Testis (tissue), 5 donors: ENCODE measurements at places on chromosomes 1 and 21. TPM values are rescaled to one million over a fixed set of nuclear protein-coding genes. Genes with fewer than 3 reads are reported as not detected.
A peak's percentile ranks its signal among the peaks of the same experiment; 100 is the strongest.

NOS1AP gene
- polyA plus RNA-seq: 2.1 TPM

- no peaks in the 10 kb centered on the region for H3K4me1 ChIP-seq
- no peak overlapping the region for H3K4me3 ChIP-seq
- DNase-seq: no peak
- no peaks in the 10 kb centered on the region for H3K27me3 ChIP-seq
Observed at GRCh38 chr1:29453502-29454240, 217.3 kb downstream of the PTPRU start.

GRCh38 chr1:20496241-20496661 lies 10.2 kb upstream of the CAMK2N1 start:
- no peak overlapping the region for H3K4me3 ChIP-seq
- peaks cover 11% of the 10 kb centered on the region for H3K4me1 ChIP-seq
- H3K27me3 ChIP-seq: no peaks in the 10 kb centered on the region
- H3K36me3 ChIP-seq: no peaks in the 10 kb centered on the region

DNA sequence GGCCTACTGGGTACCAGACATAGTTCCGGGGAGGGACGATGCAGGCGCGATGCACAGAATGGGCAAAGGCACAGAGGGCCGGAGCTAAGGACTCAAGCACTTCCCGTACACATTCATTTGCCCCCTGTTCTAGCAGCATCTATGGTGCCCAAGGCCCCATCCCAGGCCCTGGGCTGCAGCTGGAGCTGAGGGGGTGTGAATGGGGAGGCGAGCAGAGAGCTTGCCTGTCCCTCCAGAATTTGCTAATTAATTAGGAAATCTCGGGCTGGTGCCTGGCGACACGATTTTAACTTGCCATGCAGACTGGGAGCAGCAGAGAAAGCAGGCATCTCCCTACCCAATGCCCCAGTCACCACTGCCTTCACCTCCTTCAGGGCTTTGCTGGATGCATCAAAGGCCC lies 35.9 kb downstream of the EPHA2 start:
- no peaks in the 10 kb centered on the region for H3K36me3 ChIP-seq
- no peaks in the 10 kb centered on the region for H3K4me1 ChIP-seq
- H3K4me3 ChIP-seq: no peak overlapping the region
- DNase-seq: no peak
- no peak overlapping the region for H3K27ac ChIP-seq
- H3K27me3 ChIP-seq: no peaks in the 10 kb centered on the region

GRCh38 chr1:47875831-47876586 lies 121.2 kb downstream of the TRABD2B start:
- no peak overlapping the region for H3K4me3 ChIP-seq
- no peaks in the 10 kb centered on the region for H3K27me3 ChIP-seq
- H3K4me1 ChIP-seq: peaks cover 13% of the 10 kb centered on the region
- no peak for DNase-seq

DNA sequence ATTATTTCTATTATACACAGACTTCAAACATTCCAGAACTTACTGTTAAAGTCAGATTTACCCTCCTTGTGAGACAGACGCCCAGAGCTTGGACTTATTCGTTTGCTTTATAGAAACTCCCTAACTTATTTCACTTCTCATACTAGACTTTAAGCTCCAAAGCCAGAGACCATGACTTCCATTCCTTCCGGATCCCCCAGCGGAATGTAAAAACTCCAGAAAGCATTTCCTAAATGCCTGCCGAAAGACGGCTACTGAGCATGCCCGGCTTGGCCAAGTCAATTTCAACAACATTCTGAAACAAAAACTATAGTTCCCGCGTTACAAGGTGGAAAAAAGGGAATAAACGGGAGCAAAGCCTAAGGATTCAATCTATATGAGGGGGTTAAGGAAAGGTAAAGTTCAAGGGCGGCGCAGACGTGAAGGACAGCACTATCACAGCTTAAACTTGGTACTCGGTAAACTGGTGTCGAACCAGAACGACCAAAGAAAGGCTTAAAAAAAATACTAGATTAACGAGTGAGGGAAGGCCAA lies 1.1 kb downstream of the USP48 start:
- H3K4me3 ChIP-seq: peak overlapping the region; percentile 100
- H3K27ac ChIP-seq: peak overlapping the region; percentile 100
- peaks cover 10% of the 10 kb centered on the region for H3K4me1 ChIP-seq
- no peaks in the 10 kb centered on the region for H3K36me3 ChIP-seq
- no peaks in the 10 kb centered on the region for H3K27me3 ChIP-seq

OVAAL gene
- polyA plus RNA-seq: not detected

DNA sequence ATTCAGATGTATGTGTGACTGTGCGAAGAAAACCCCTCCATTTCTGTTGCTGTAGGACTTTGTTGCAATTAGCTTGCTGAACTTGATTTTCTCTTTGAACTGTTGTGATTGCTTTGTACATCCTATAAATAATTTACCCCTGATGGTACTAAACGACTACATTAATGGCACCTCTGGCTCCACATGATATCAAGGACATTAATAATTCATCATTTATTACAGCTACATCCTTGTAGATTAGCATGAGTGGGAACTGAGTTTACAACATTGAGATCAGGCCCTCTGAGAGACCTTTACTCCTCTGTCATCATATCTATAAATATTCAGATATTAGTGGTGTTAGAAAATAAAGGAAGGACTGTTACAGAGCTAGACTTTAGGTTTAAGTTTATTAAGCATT lies 13.5 kb downstream of the LRIG2 start:
- H3K4me1 ChIP-seq: peaks cover 10% of the 10 kb centered on the region
- no peaks in the 10 kb centered on the region for H3K36me3 ChIP-seq
- H3K4me3 ChIP-seq: no peak overlapping the region
- no peak for DNase-seq
- no peak overlapping the region for H3K27ac ChIP-seq

RNF2 gene
- polyA plus RNA-seq: 38.6 TPM

DNA sequence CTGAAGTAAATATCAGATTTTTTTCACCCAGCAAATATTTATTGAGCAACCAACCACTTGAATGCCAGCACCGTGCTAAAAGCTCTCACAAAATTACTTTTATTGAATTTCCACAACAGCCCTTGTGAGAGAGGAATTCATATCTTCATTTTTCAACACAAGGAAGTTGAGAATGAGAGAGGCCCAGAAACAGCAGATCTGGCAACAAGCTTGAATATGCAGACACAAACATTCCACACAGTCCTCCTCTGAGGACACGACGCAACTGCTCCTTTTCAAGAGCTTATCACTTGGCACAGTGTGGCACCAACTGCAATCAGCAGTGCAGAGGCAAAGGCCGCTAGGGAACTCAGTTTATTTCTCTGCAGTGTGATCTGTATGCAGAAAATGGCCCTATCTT lies 32.2 kb upstream of the IFNAR2 start:
- peak; percentile 87 for DNase-seq
- H3K36me3 ChIP-seq: no peaks in the 10 kb centered on the region
- H3K27ac ChIP-seq: peak overlapping the region; percentile 58
- peaks cover 46% of the 10 kb centered on the region for H3K4me1 ChIP-seq
- no peaks in the 10 kb centered on the region for H3K27me3 ChIP-seq

- DNase-seq: no peak
- no peaks in the 10 kb centered on the region for H3K27me3 ChIP-seq
- no peaks in the 10 kb centered on the region for H3K36me3 ChIP-seq
Observed at GRCh38 chr1:117127795-117128194, 6.2 kb upstream of the TRIM45 start.

- no peaks in the 10 kb centered on the region for H3K27me3 ChIP-seq
- no peaks in the 10 kb centered on the region for H3K4me1 ChIP-seq
- DNase-seq: no peak
- no peaks in the 10 kb centered on the region for H3K36me3 ChIP-seq
Observed at GRCh38 chr1:231976231-231976630, 349.6 kb downstream of the DISC1 start.

VANGL2 gene
- 5.9 TPM for polyA plus RNA-seq

ZBTB17 gene
- polyA plus RNA-seq: 53.6 TPM

GRCh38 chr1:161145832-161146231 lies 7.9 kb upstream of the UFC1 start:
- no peaks in the 10 kb centered on the region for H3K27me3 ChIP-seq
- DNase-seq: no peak
- no peaks in the 10 kb centered on the region for H3K36me3 ChIP-seq
- H3K27ac ChIP-seq: no peak overlapping the region
- H3K4me3 ChIP-seq: no peak overlapping the region
- no peaks in the 10 kb centered on the region for H3K4me1 ChIP-seq

SLAMF8 gene
- 5.3 TPM for polyA plus RNA-seq

DNA sequence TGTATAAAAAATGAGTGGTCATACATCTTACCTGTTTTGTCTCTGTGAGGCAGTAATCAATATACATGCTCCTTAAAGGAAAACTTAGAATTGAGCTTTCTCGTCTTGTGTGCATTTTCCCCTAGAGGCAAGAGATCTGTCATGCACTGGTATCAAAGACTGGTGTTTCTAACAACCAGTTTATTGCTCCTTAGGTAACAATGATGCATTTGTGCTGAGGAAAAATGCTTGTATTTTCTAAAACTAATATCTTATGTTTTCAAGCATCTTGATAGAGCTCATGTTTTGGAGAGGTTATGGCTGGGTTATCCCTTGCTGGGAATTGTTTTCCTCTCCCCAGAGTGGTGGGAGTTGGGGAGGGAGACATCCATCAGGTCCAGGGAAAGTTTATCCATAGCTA lies 23.9 kb upstream of the CCDC190 start:
- H3K27me3 ChIP-seq: no peaks in the 10 kb centered on the region
- DNase-seq: no peak
- no peak overlapping the region for H3K4me3 ChIP-seq
- no peak overlapping the region for H3K27ac ChIP-seq
- H3K36me3 ChIP-seq: no peaks in the 10 kb centered on the region

DNA sequence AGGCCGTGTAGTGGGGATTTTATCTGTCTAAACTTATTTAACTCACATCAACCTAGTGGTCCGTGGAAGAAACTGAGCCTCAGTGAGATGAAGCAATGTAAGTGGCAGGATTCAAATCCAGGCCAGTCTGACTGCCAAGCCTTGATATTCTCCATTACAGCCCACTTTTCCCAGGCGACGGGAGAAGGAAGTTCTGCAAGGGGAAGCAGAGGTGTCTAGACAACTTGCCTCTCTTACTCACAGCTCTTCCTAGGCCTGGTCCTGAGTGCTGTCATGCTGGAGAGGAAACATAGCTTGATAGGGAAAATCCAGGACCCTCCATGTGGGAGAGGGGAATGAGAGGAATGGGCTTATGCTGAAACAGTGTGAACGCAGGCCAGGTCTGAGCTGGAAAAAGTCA lies 9.1 kb downstream of the CTSE start:
- DNase-seq: no peak
- H3K36me3 ChIP-seq: no peaks in the 10 kb centered on the region
- H3K27ac ChIP-seq: no peak overlapping the region
- H3K4me1 ChIP-seq: no peaks in the 10 kb centered on the region
- no peak overlapping the region for H3K4me3 ChIP-seq

- DNase-seq: no peak
- H3K27me3 ChIP-seq: no peaks in the 10 kb centered on the region
- no peaks in the 10 kb centered on the region for H3K36me3 ChIP-seq
- peaks cover 3% of the 10 kb centered on the region for H3K4me1 ChIP-seq
Observed at GRCh38 chr1:204046346-204046745, 26.6 kb upstream of the SOX13 start.

OR2AK2 gene
- 0.38 TPM for polyA plus RNA-seq

CHIA gene
- polyA plus RNA-seq: 0.70 TPM

DNA sequence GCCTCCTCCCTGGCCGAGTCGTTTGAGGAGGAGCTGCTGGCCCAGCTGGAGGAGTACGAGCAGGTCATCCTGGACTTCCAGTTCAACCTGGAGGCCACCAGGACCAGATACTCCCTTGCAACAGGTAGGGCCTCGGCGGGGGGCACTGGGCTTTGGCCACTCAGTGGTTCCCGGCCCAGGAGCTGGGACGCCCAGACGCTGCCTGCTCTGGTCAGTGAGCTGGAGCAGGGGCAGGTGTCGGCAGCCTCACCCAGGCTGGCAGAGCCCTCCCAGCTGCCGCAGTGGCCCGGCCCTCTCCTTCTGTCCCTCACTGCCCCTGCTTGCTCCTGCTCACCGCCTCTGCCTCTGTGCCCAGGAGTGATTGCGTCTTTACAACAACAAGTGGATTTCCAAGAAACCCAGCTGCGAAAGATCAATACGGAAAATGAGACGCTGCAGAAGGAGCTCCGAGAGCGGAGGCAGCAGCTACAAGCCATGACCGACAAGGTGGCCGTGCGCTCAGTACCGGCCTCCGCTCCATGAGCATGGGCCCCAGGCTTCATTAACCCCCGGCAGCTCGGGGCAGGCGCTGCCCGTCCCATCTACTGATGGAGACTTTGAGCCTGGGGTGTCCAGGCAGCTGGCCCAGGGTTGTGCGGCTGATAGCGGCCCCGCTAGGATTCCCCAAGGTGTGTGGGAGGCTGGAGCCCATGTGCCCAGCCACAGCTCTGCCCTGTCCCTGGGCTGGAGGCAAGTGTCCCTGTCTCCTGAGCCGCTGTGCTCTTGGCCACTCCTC lies 9.0 kb upstream of the SMIM1 start:
- no peak overlapping the region for H3K27ac ChIP-seq
- H3K36me3 ChIP-seq: no peaks in the 10 kb centered on the region
- no peaks in the 10 kb centered on the region for H3K4me1 ChIP-seq
- no peak overlapping the region for H3K4me3 ChIP-seq
- no peaks in the 10 kb centered on the region for H3K27me3 ChIP-seq
- DNase-seq: no peak

MRAP gene
- polyA plus RNA-seq: 4.0 TPM

- no peak overlapping the region for H3K4me3 ChIP-seq
- no peak overlapping the region for H3K27ac ChIP-seq
- no peaks in the 10 kb centered on the region for H3K27me3 ChIP-seq
- peaks cover 9% of the 10 kb centered on the region for H3K4me1 ChIP-seq
- DNase-seq: no peak
Observed at GRCh38 chr1:118984086-118984721, 3.9 kb downstream of the TBX15 start.

DNA sequence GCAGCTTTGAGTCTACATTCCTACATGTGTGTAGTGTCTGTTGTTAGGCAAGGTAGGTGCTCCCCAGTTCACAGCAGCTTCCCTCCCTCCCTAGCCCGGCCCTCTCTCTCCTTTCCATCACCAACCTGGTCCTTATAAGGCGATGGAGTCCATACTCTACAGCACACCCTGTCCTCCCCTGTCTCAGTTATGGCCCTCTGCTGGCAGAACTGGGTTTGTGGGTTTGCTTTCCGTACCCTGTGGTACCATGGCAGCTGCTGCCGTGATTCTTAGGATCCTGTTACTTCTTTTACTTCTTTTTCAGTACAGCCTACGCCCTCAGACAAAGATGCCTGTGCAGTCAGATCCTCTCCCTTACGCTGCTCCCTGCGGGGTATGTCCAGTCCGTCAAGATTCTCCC lies 31.7 kb downstream of the AK5 start:
- no peak for DNase-seq
- no peak overlapping the region for H3K4me3 ChIP-seq
- no peaks in the 10 kb centered on the region for H3K4me1 ChIP-seq
- H3K27ac ChIP-seq: no peak overlapping the region
- no peaks in the 10 kb centered on the region for H3K36me3 ChIP-seq
- no peaks in the 10 kb centered on the region for H3K27me3 ChIP-seq

GRCh38 chr1:202578565-202578964 lies 131.7 kb downstream of the SYT2 start:
- DNase-seq: no peak
- H3K4me1 ChIP-seq: no peaks in the 10 kb centered on the region
- H3K4me3 ChIP-seq: no peak overlapping the region
- H3K27ac ChIP-seq: no peak overlapping the region

GRCh38 chr1:245926888-245927287 lies 580.2 kb downstream of the SMYD3 start:
- H3K36me3 ChIP-seq: no peaks in the 10 kb centered on the region
- no peak overlapping the region for H3K4me3 ChIP-seq
- DNase-seq: no peak
- no peaks in the 10 kb centered on the region for H3K4me1 ChIP-seq
